Neuronal stem cell (in vitro differentiated cells): ENCODE measurements at places on chromosomes 3 and 15.

DNA sequence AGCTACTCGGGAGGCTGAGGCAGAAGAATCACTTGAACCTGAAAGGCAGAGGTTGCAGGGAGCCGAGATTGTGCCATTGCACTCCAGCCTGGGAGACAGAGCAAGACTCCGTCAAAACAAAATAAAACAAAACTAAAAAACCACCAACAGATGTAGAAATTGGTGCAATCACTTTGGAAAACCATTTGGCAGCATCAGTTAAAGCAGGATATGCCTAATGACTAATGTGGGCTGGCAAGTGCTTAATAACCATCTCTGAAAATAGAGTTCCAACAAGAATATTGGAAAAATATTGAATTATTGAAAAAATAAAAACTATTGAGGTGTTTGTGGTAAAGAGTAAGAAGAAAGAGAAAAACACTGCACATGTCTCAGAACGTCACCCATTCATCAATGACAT, 16.1 kb upstream of the RTP3 start:
- DNase-seq, result no peak

GRCh38 chr15:63858881-63859280, 25.1 kb upstream of the HERC1 start:
- DNase-seq, result no peak

GRCh38 chr15:98401029-98401428, 247.3 kb upstream of the IGF1R start:
- no peak for DNase-seq

DNA sequence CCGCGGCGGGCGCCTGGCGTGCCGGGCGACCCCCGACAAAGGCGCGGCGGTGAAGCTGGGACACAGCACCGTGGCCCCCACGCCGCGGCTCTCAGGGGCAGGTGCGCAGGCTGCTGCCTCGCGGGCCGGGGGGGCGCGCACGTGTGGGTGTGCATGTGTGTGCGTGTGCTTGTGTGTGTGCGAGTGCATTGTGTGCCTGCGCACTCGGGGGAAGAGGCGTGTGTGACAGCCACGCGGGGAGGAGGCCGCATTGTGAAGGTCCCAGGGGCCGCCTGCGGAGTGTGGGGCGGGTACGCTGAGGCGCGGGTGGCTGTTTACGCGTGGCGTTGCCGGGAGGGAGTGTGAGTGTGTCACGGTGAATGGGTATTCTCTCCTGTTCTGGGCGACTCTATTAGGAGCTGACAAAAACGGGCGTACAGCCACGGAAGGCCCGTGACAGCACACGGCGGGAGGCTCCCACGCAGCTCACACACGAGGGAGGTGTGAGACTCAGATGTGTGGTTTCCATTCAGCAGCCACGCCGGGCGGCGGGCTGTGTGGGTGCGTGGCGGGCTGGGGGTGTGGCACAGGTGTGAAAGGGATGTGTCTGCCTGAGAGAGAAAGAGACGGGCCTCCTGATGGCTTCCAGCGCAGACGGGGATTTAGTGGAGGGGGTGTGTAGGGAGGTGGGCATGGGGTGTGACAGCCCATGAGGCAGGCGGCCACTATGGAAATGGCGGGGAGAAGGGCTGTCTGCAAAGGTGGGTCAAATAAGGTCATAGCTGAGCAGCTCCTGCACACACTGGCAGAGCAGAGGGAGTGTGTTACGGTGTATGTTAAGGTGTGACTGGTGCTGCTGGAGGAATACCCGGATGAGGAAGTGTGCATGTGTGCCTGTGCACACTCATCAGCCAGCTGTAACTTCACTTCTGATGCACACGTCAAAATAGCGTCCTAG, 750 bp downstream of the PODXL2 start:
- no peak for DNase-seq

DNA sequence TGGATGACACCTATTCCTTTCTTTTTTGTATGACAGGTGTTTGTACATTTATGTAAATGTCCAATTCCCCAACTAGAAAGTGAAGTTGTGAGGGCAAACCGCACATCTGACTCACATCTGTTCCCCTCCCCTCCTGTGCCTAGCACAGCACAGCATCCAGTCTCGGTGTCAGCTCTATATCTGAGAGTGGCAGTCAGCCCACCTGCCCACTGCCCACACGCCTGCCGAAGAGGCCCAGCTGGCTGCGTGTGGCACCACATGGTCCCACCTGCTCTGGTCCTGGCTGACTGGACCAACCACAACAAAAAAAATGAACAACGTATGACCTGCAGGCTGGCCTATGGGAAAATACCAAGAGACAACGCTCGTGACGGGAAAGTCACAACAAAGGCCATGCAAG, 62.8 kb downstream of the XXYLT1 start:
- DNase-seq, result no peak

GRCh38 chr15:64004587-64004986, 41.7 kb downstream of the DAPK2 start:
- DNase-seq, result no peak

- DNase-seq, result no peak
Observed at GRCh38 chr3:36923981-36924743, 20.7 kb downstream of the TRANK1 start.

GRCh38 chr3:128788268-128788869, 62.4 kb downstream of the RAB7A start:
- DNase-seq, result no peak

GRCh38 chr15:52717924-52718323, 38.7 kb upstream of the ATOSA start:
- DNase-seq, result no peak

- DNase-seq, result no peak
Observed at GRCh38 chr15:48967336-48967735, 3.6 kb upstream of the SHC4 start.

DNA sequence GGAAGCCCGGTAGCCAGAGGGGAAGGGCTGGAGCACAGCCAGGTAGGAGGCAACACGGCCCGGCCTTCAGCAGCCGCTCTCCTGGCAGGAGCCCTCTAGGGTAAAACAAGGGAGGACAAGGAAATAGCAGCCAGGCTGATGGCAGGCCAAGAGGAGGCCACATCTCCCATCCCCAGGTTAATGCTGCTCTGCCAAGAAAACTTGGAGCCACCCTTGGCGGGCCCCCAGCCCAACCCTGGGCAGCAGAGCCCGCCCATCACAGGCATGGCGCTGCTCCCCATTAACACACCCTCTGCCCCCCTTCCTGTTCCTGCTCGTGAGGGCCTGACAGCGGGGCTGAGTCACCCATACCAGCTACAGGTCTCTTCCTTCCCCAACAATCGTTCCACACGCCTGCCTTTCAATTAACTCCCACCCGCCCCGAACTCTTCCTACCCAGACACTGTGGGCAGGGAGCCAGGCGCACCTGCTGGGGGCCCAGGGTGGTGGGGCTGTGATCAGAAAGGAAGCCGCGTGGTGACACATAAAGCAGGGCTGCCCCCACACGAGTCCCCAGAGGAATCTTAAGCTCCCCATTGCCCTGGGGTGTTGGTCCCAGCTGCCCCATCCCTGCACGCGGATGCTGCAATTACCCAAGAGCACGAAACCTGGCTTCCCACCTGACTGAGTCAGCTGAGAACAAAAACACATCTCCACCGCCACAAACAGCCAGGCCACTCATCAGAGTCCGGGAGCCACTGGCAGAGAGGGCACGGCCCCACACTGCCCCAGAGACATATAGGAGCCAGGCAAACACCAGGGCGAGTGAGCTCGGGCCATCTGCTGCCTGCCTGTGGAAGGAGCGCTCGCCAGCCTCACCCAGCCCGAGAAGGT, at the start of gene C15orf62:
Gene C15orf62, plus strand, starts transcription at position 707 of the 873 bp plus-strand sequence. CDS start 516 bp downstream, outside the sequence.
- no peak for DNase-seq

DNA sequence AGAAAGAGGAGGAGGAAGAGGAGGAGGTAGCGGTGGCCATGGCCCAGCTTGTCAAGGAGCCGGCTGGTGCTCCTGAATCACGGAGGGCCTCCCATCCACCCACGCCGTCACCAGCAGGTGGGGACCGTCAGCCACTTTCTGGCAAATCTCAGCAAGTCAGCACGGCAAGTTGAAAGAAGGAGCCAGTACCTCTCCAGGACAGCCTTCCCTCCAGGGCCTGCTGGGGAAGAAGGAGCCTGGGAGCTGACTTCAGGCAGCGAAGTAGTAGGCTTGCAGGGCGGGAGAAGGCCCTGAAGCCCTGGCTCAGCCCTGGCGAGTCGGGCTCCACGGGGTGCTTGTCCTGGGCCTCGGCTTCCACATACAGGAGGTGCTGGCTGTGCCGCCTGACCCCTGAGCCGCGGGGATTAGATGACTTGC, 99.2 kb upstream of the TRPM1 start:
- peak; percentile 23 for DNase-seq

DNA sequence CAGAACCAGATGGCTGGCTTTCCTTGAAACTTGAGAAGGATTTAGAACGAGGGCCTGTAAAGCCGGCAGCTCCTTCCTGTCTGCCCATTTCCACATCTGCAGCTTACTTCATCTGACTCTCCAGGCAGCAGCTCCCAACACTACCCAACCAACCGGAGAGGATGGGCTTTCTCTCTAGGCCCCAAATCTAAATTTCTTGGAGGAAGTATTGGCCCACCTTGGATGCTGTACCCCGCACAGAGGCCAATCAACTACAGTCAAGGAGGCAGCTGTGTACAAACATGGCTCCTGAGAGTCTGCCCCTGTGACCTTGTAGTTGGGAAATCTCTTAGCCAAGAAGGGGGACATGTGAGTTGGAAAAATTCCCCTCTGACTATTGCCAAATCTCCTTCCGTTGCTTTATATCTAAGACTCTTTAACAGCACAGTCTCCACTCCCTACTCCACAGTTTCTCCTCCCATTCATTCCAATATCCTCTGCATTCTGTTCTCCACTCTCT, 8.0 kb upstream of the ACAP2 start:
- no peak for DNase-seq

DNA sequence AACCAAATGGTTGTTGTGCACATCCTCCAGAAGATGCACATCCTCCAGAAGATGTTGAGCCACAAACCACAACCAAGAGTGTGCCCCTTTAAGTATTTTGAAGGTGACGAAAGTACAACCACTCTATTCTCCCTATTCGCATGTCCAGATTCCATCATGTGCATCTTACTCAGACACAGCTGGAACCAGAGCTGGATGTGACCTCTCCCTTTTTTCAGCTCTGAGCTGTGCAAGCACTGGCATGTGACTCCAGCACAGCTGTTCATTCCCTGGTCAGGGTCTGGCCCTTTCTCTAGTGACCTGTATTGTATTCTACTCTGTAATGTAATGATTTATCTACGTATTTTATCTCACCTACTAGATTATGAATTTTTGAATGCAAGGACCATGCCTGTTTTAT, 29.3 kb upstream of the DLG1 start:
- no peak for DNase-seq
